ENCODE measurements at places on chromosomes 1 and 21.

DNA sequence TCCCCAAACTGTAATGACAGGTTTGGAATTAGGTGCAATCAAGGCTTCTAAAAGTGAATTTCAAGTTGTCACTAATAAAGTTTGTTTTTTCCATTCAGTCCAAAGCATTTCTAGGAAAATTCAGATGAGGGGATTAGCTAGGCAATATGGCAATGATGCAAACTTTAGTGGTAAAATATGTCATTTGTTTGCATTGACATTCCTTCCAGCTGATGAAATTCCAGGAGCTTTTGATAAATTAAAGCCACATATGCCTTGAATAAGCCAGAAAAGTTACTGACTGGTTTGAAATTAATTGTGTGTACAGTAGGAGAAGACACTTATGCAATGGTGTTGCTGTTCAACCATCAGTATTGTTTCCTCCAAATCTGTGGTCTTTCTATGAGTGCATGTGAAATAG lies 57.8 kb downstream of the MROH9 start:
- DNase-seq, result no peak

DNA sequence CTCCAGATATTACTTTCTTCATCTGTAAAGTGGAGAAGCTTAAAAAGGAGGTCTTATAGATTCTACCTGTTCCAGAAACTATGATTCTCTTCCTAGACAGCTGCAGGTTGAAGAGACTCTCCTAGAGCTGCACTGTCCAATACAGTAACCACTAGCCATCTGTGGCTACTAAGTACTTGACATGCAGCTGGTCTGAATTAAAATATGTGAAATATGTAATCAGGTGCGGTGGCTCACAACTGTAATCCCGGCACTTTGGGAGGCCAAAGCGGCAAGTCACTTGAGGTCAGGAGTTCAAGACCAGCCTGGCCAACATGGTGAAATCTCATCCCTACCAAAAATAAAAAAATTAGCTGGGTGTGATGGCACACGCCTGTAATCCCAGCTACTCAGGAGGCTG lies 15.8 kb downstream of the APP start:
- DNase-seq, result no peak

DNA sequence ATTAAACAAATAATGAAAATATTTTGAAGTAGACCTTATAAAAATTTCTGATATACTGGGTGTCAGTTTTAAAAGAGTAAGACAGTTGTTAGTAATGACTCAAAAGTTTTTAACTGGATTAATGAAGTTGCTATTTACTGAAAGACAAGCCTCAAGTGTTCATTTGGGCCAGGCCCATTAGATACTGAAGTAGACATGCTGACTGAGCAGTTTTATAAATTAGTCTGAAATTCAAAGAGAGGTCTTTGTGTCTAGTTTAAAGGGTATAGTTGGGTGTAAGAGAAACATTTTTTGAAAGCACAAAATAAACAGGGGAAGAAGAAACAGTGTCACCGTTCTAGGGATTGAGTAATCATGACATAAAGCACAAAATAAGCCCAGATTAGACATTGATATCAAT lies 1577.2 kb downstream of the AMY1C start:
- DNase-seq, result no peak

DNA sequence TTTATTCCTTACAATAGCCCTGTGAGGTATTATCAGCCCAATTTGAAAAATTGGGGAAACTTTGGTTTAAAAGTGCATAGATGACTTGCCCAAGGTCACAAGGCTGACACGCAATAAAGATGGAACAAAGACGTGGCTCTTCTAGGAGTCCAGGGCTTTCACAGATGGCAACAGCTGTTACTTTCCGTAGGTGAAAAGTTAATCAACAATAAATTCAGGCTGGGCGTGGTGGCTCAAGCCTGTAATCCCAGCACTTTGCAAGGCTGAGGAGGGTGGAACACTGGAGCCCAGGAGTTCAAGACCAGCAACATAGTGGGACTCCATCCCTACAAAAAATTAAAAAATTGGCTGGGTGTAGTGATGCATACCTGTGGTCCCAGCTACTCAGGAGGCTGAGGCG lies 87.8 kb upstream of the ATF3 start:
- no peak for DNase-seq

DNA sequence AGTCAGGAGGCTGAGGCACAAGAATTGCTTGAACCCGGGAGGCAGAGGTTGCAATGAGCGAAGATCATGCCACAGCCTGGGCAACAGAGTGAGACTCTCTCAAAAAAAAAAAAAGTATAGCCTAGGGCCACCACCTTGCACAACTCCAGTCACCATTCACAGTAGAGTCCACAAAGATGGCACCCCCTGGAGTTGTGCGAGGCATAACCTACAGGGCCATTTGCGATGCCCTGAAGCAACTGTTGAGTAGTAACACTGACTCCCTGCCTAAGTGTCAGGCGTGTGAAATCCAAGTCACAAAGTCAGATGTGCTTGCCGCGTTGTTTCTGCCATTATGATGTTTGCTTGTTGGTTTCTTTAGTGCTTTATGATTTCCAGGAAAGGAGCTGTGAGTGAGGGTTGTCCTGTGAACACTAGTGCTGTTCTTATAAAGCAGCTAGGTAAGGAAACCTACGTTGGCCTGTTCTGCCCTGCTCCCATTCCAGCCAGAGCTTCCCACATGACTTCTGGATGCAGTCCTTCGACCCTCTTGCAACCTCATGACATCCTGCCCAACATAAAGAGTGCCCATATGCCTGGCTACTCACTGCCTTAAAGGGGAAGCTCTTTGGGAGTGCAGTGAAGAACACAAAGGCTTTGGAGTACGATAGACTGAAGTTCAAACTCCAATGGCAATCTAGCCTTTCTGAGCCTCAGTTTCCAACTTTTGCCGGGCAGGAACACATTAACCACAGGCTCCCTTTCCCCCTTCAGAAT lies 29.8 kb downstream of the FHAD1 start:
- no peak for DNase-seq

DNA sequence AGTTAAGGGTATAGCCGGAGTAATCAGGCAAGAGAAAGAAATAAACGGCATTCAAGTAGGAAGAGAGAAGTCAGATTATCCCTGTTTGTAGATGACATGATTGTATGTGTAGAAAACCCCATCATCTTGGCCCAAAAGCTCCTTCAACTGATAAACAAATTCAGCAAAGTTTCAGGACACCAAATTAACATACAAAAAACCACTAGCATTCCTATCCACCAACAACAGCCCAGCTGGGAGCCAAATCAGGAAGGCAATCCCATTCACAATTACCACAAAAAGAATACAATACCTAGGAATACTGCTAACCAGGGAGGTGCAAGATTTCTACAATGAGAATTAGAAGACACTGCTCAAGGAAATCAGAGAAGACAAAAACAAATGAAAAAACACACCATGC lies 45.3 kb downstream of the MAST2 start:
- DNase-seq, result no peak
